Gastroesophageal sphincter (tissue), 4 donors: ENCODE measurements at places on chromosomes 2 and 18.
A peak's percentile ranks its signal among the peaks of the same experiment; 100 is the strongest.

- no peak for ATAC-seq
Observed at GRCh38 chr2:165401285-165401852, 68.1 kb upstream of the CSRNP3 start.

- peak; percentile 8 for ATAC-seq
Observed at GRCh38 chr2:55519938-55520885, 694 bp downstream of the CFAP36 start.

DNA sequence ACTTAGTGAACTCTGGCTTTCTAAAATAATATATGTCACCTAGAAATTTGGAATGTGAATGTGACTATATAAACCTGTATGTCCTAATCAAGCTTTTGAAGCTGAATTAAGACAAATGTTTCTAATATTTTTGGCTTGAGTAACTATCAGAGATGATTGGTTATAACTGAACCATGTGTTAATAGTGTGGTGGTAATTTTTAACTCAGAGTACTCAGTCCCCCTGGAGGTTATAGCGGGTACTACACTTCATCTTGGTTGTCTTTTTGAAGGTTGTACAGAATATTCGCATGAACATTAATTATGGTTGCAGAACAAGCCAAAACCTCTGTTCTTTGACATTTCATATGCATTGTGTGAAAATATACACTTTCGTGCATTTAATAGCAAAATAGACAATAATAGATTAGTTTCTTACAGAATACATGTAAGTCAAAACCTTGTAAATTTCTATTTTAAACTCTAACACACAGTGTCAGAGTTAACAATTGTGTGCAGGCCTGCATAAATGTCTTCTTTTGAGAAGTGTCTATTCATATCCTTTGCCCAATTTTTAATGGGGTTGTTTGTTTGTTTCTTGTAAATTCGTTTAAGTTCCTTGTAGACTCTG is 86.0 kb downstream of the OSBPL6 start:
- peak; percentile 74 for ATAC-seq

GRCh38 chr2:232576995-232577394 is 26.5 kb downstream of the EIF4E2 start:
- ATAC-seq: no peak

DNA sequence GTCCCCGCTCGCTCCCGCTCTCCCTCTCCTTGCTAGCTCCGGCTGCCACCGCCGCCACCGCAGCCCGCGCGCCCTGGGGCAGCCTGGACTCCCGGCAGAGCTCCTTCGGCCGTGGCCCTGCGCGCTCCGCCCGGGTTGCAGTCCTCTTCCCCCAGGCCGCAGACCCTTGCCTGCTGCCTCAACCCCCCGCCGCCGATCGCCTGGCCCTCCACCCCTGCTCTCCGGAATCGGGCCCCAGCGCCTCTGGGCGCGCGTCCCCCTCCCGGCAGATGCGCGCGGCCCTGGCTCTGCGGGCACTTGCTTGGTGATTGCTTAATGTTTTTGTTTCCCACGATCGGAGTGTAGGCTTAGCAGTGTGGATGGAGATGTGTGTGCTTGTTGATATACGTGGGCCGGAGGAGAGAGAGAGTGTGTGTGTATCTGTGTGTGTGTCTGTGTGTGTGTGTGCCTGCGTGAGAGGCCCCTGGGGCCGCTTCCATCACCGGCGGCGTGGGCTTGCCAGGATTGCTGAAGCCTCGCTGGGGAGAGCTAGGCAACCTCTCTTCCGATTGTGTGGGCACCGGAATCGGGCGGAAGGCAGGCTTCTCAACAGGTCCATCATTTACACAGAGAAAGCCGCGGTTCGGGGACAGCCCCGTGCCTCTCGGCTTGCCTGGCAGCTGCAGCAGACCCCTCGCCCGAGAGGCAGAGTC is 877 bp downstream of the INHBB start:
- no peak for ATAC-seq

DNA sequence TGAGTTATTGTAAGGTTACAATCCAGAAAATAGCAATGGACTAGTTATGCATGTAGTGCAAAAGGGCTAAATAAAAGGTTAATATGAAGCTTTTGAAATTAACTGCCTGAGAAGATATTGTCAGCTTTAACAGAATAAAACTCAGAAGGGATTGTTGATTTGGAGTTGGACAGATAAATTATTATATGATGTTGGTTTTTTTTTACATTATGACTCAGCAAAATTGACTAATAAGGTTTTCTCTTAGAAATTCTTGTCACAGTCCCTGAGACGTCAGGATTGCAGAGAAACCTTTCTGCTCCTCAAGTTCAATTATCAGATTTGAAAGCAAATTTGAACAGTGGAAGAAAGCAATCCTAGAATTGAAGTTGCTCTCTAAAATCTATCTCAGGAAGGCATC is 946.9 kb downstream of the CBLN2 start:
- ATAC-seq: no peak

GRCh38 chr2:113283704-113284284 is 5.1 kb upstream of the PAX8 start:
- peak; percentile 93 for ATAC-seq

DNA sequence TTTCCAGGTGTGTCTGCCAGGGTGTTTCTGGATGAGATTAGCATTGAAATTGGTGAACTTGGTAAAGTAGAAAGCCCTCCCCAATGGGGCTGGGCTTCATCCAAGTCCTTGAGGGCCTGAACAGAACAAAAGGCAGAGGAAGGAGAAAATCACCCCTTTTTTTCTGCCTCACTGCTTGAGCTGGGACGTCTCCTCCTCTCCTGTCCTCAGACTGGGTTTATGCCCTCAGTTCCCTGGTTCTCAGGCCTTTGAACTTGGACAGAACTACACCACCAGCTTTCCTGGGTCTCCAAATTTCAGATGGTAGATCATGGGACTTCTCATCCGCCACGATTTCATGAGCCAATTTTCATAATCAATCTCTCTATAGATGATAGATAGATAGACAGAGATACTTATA is 53.7 kb upstream of the BIN1 start:
- no peak for ATAC-seq

- peak; percentile 54 for ATAC-seq
Observed at GRCh38 chr2:85998071-85998991, 107.4 kb downstream of the POLR1A start.

DNA sequence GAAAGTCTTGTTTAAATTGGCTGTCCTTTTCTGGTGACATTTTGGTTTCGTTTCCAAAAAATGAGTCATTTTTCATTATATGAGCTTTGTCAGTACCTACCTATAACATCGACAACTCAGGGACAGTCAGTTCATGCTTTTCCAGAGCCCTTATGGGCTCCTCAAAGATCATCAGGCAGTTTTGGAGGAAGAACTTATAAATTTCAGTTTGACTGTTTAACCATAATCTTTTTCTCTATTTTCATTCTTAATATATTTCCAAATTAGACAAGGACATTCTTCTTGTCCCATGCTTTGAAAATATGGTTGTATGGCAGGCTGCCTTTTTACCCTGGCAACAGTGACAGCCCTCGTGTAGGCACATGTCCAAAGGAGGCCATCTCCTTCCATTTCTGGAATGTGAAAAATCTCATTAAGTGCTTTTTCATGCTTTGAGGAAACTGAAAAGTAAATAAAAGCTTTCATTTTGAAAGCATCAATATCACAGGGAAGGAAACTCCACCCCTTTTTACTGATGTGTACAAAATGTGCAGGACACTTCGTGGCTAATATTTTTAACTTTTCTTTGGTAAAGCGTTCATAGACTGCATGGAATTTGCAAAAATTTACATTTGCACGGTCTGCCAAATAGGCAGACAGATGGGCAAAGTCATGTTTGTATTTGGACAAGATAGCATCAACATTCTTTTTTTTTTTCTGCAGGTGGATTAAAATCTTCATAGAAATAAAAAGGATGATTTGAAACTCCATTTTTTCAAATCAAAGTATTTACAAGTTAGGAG is 7.2 kb upstream of the PROC start:
- peak; percentile 29 for ATAC-seq

DNA sequence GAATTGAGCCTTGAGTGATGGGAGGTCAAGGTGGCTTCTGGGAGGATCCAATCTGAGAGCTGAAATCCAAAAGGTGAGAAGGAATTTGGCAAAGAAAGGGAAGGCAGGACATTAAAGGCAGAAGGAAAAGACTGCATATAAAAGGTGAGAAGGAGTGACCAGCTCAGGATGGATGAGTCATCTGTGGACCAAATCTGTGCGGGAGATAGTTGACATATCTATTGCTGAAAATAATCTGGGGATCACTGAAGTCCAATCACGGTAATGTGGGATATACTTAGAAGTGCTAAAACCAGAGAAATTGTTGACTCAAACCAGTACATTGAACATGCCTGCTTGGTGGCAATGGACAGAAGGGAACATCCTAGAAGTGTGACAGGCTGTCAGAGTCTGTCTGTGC is 8.0 kb upstream of the PTPN4 start:
- no peak for ATAC-seq
